ENCODE measurements at places on chromosomes 6 and 20. TPM values are rescaled to one million over a fixed set of nuclear protein-coding genes. Genes with fewer than 3 reads are reported as not detected.

- no peak for ATAC-seq
These were observed 81.0 kb downstream of the SMLR1 start for GRCh38 chr6:130908188-130908587.

DNA sequence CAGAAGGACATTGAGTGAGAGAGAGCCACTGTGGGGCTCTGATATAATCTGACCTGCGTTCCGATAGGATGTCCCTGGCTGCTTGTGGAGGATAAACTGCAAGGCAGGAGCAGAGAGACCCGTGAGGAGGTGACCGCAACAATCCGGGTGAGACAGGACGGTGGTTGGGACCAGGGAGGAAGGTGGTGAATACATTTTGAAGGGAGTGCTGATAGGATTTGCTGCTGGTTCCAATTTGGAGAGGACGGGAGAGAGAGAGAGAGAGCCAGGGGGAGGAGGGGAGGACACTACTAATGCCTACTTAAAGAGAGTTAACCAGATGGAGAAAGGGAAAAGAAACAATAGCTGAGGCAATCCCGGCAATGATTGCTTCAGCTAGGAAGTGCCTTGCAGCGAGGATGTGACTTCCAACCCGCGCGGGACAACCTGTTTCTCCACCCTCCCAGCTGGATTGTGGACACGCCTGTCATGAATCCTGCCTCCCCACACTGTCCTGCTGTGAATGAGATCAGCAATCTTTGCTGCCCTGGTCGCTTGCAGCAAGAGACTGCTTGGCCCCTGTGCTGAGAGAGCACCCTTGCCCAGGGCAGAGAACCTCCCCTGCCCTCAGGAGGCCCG, 199.0 kb upstream of the KCNG1 start:
- ATAC-seq: peak; percentile 22

DNA sequence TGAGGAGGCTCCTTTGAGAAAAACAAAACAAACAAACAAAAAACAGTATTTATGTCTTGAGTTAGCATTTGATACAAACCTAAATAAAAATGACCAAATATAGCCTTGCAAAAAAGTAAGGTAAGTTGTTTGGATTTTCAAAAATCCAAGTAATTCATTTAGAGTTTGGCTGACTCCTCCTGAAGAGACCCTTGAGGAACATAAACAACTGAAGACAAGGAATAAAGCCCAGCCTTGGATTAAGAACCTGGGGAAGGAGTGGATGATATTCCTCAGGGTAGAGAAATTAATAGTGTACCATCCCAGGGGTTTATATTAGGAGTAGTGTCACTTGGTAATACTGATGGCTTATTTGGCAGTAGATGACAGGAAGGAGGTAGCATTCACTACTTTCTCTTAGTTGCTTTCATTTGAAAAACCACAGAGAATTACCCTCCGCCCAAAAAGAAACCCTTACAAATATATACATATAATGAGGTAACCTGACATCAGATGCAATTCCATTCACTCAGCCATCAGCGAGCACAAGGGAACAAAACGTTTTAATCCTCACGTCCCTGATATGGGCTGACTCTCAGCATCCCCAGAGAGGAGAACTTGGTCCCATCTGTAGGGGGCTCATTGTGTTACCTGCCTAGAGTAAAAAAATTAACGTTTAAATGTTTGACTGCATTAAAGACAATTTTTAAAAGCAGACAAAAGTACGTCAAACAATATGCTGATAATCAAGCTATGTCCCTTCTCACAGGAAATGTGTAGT, 57.0 kb downstream of the SOBP start:
- no peak for ATAC-seq

- no peak for ATAC-seq
These were observed 64.9 kb downstream of the ME1 start for GRCh38 chr6:83365931-83366330.

- peak; percentile 26 for ATAC-seq
These were observed 13.0 kb upstream of the ABHD16B start for GRCh38 chr20:63848003-63848911.

GRCh38 chr6:134288538-134289203, 29.2 kb downstream of the SGK1 start:
- ATAC-seq: no peak

GRCh38 chr6:170144571-170145271, 146.2 kb downstream of the DLL1 start:
- no peak for ATAC-seq

DNA sequence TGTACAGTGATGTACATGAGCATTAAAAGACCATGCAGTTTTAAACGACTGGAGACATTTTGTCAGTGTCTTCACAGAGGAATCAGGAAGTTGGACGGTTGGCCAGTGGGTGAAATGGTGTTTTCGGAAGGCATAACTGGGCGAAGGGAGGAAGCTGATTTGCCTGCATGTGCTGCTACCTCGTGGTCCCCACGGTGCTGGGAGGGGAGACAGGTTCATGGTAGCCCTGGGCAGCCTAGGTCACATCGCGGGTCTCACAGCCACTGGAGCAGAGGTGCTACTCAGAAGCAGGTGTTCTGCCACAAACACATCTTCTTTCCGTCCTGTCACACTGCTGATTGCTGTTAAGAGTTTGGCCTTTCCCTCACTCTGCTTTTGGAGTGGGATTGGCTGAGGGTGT, 35.2 kb downstream of the HIVEP1 start:
- no peak for ATAC-seq

- no peak for ATAC-seq
These were observed 197.5 kb upstream of the MAN1A1 start for GRCh38 chr6:119547024-119547423.

- ATAC-seq: no peak
These were observed 18.4 kb downstream of the GMPR start for GRCh38 chr6:16256781-16257180.

GRCh38 chr20:8524101-8525016, 392.3 kb downstream of the PLCB1 start:
- ATAC-seq: no peak

DNA sequence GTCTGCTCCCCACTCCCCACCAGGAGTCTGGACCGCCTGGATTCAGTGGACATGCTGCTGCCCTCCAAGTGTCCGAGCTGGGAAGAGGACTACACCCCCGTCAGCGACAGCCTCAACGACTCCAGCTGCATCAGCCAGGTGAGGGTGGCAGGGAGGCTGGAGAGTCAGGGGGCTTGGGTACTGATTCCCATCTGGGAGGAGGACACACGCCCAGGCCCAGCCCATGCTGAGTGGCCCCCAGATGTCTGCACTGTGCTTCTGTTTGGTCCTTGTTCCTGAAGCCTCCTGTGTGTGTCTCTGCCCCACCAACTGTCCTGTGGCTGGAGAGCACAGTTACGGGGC, 101.6 kb upstream of the MYL9 start:
- ATAC-seq: no peak

- no peak for ATAC-seq
These were observed 113.3 kb downstream of the ZFP64 start for GRCh38 chr20:52078289-52078688.

DNA sequence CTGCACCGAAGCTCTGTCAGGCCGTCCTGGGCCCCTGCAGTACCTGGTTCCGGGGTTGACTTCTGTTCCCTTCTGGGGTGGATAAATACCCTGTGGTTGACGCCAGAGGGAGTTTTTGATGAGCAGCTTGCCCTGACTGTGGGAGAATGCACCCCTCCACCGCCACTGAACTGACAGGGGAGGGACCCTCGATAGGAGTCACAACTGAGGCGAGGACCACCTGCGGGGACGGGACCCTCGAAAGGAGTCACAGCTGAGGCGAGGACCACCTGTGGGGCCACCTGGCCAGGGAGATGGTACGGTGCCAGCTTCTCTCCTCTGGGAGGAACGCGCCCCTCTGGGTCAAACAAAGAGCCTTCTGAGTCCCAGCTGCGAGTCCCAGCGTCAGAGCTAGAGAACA, 100.1 kb upstream of the FRMD1 start:
- no peak for ATAC-seq

DNA sequence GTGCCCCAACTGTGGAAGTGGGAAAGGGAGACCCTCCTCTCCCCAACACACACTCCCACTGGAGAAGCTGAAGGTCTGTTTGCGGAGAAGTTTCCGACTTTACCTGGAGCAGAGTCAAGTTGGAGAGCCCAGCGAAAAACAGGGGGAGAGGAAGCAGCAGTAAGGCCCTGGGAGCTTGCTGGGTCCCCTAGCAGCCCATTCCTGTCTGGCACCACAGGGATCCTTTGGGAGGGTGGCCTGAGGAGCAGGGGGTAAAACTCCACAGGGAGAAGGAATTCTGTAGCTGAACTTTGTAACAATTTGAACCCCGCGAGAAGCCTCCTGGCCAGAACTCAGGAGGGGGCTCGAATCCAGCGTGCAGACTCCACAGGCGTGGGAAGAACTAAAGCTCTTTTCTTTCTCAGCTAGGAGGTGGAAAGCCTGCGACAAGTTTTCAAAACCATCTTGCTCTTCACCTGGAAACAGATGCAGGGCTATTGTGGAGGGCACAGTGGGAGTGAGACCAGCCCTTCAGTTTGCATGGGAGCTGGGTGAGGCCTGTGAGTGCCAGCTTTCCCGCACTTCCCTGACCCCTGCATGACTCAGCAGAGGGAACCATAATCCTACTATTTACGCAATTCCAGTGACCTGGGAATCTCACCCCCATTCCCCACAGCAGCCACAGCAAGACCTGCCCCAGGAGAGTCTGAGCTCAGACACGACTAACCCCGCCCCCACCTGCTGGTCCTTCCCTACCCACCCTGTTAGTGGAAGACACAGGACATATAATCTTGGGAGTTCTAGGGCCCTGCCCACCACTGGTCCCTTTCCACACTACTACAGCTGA, 25.8 kb downstream of the SERPINB9 start:
- peak; percentile 16 for ATAC-seq

GRCh38 chr20:63057171-63058117, 50.7 kb upstream of the BHLHE23 start:
- no peak for ATAC-seq

- no peak for ATAC-seq
These were observed 7.3 kb upstream of the BPIFA2 start for GRCh38 chr20:33160681-33161080.

The HLA-DQB1 gene
- total RNA-seq: 1.0 TPM

The ADGRF1 gene
- 1.8 TPM for total RNA-seq

The HLA-E gene
- total RNA-seq: 607 TPM

The FKBP1C gene
- 0.27 TPM for total RNA-seq

The RRAGD gene
- total RNA-seq: 14.8 TPM

The CPNE5 gene
- 0.93 TPM for total RNA-seq

The PROKR2 gene
- total RNA-seq: not detected

The FAM217A gene
- not detected for total RNA-seq

The MAS1 gene
- not detected for total RNA-seq

The COL21A1 gene
- total RNA-seq: 47.1 TPM

Data from gastroesophageal sphincter (tissue), 4 donors.